ENCODE measurements at places on chromosomes 2 and 18.

DNA sequence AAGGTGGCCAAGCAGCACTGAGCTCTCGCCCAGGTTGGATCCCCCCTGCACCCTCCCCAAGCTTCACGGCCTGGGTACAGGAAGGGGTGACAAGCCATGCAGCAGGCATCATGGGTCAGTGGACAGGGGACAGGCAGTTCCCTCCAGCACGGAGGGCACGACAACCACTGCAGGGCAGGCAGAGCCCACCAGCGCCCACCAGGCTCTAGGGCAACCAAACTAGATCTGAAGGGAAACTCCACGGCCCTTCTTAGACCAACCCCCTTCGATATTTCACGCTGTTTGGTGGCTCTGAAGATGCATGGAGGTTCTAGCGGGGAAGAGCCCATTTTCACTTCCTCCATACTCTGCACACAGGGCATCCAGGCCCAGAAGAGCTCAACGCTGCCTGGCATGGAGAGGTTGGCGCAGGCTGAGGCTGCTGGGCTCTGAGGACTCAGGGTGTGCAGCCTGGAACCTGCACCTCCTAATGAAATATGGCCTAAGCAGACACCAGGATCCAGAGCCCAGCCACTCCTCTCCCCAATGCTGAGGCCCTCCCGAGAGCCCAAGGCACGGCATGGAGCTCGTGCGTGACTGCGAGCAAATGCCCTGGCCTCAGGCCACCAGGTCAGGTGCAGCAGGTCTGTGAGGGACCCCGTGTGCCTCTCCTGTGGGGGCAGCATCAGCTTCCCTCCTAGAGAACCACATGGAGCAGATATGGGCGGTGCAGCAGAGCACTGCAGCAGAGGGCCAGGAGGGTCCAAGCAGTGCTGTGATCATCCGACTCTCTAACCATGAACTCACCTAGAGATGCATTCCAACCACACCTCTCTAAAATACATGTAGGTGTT lies 8.7 kb upstream of the MTERF4 start:
- H3K27me3 ChIP-seq = no peaks in the 10 kb centered on the region
- peak overlapping the region; percentile 80 for H3K4me3 ChIP-seq
- peaks cover 24% of the 10 kb centered on the region for H3K4me1 ChIP-seq
- H3K27ac ChIP-seq = peak overlapping the region; percentile 88
- H3K36me3 ChIP-seq = peaks cover 11% of the 10 kb centered on the region
- no peak for DNase-seq

GRCh38 chr2:52956766-52957165 lies 810.8 kb upstream of the CHAC2 start:
- H3K36me3 ChIP-seq = no peaks in the 10 kb centered on the region
- H3K27ac ChIP-seq = no peak overlapping the region
- no peaks in the 10 kb centered on the region for H3K27me3 ChIP-seq

DNA sequence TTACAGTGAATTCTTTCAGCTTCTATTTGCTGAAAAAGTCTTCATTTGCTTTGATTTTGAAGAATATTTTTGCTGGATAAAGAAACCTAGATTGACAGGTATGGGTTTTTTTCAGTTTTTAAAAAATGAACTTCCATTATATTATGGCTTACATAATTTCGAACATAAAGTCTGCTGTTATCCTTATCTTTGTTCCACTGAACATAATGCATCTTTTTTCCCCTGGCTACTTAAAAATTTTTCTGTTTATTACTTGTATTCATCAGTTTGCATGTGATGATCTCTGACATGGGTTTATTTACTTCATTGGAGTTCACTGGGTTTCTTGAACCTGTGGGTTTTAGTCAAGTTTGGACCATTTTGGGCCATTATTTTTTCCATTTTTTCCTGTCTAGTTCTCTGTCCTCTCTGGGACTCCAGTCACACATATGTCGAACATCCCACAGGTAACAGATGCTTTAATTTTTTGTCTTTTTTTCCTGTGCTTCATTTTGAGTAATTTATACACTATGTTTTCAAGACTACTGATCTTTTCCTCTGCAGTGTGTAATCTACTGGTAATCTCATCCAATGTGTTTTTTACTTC lies 33.1 kb downstream of the SEC11C start:
- no peak for DNase-seq
- H3K4me1 ChIP-seq = no peaks in the 10 kb centered on the region
- no peaks in the 10 kb centered on the region for H3K36me3 ChIP-seq
- H3K4me3 ChIP-seq = no peak overlapping the region
- no peak overlapping the region for H3K27ac ChIP-seq

DNA sequence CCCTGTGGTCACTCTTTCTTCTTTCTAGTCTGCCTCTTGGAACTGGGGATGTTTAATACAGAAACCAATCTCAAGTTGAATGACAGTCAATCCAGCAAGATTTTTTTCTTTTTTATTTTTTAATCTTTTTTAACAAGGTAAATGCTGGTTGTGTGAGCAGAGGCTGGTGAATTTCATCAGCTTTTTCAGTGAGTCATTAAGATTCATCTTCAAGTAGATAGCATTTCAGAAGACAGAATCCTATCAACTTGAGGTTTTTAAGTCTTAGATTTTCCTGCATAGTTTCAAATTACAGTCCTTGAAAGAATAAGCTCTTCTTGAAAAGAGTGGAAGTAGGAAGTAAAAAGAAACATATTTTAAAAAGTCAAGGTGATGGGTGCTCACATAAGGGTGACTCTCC lies 12.4 kb downstream of the SLC8A1 start:
- no peak overlapping the region for H3K4me3 ChIP-seq
- DNase-seq = no peak
- no peak overlapping the region for H3K27ac ChIP-seq
- H3K4me1 ChIP-seq = no peaks in the 10 kb centered on the region

DNA sequence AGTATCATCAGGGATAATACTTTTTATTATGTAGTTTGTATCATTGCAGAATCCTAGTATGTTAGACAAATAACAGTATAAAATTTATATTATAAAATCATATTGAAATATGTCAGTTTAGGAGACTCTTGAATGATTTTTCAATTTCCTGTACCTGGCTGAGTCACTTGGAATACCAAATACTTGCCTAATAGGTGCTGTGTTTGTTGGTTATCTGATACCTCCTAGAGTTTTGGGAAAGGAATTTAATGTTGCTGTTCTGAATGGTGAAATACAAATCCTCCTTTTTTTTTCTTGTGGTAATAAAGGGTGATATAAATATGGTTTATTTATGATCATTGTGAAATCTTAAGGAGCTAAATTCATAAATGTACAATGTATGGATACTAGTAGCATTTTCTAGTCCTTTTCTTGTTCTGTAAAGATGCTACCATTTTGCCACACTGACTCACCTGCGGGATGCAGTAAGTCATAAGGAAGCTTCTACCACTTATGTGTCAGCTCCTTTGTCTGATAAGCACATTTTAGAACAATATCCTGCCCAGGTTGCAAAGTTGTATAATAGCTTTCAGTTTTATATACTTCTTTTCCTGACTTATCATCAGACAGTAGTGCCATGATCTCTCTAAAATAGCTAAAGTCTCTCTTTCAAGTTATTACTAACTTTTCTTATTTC lies 465.5 kb downstream of the XIRP2 start:
- no peaks in the 10 kb centered on the region for H3K36me3 ChIP-seq
- no peak overlapping the region for H3K27ac ChIP-seq
- H3K27me3 ChIP-seq = no peaks in the 10 kb centered on the region
- no peak for DNase-seq

GRCh38 chr2:133171393-133172004 lies 396.8 kb downstream of the NCKAP5 start:
- H3K36me3 ChIP-seq = no peaks in the 10 kb centered on the region
- no peaks in the 10 kb centered on the region for H3K4me1 ChIP-seq
- no peak overlapping the region for H3K4me3 ChIP-seq
- no peaks in the 10 kb centered on the region for H3K27me3 ChIP-seq

- no peak overlapping the region for H3K4me3 ChIP-seq
- H3K36me3 ChIP-seq = no peaks in the 10 kb centered on the region
- no peak overlapping the region for H3K27ac ChIP-seq
- H3K4me1 ChIP-seq = no peaks in the 10 kb centered on the region
Observed at GRCh38 chr2:155502766-155503165, 804.3 kb downstream of the KCNJ3 start.

DNA sequence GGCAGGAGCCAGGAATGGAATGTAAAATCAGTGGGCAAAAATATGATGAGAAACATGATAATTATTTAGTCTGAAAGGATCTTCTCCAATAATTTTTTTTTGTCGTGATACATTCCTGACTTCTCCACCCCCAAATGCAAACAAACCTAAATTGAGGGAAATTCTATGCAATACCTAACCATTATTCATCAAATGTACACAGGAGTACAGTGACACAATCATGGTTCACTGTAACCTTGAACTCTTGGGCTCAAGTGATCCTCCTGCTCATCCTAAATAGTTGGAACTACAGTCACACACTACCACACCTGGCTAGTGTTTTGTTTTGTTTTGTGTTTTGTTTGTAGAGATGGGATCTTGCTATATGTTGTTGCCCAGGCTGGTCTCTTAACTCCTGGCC lies 46.5 kb downstream of the RAB10 start:
- peaks cover 14% of the 10 kb centered on the region for H3K4me1 ChIP-seq
- H3K27ac ChIP-seq = no peak overlapping the region
- no peaks in the 10 kb centered on the region for H3K27me3 ChIP-seq
- no peak overlapping the region for H3K4me3 ChIP-seq

- no peak for DNase-seq
- H3K4me3 ChIP-seq = no peak overlapping the region
- no peaks in the 10 kb centered on the region for H3K27me3 ChIP-seq
Observed at GRCh38 chr2:27887111-27887510, 3.1 kb downstream of the RBKS start.

DNA sequence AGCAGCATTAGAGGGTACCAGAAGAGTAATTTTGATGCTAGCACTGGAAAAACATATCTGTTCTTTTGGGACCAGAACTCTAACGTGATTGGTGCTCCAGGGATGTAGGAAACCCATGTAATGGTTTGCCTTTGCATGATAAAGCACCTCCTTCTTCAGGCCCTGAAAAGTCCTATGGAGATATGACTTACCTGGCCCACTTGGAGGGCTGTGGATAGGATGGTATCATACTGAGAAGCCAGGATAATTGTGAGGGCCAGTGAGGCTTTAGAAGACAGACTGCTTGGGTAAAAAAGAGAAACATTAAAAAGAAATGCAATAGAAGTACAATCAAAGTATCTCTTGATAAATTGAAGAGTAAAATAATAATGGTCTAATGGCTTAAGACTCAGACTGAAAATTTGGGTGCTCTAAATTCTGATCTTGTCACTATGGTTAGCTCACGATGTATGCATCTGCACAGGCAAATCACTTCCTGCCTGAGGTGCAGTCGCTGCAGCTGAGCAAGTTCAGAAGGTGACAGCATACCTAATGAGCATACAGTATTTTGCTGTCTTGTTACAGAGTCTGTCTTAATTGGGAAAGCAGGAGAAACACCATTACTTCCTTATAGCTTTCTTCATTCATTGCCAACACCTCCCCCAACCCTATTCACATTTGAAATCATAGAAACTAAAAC lies 371.5 kb downstream of the NUP35 start:
- H3K36me3 ChIP-seq = no peaks in the 10 kb centered on the region
- no peak overlapping the region for H3K4me3 ChIP-seq
- no peak for DNase-seq
- H3K27ac ChIP-seq = no peak overlapping the region
- no peaks in the 10 kb centered on the region for H3K27me3 ChIP-seq
- no peaks in the 10 kb centered on the region for H3K4me1 ChIP-seq

DNA sequence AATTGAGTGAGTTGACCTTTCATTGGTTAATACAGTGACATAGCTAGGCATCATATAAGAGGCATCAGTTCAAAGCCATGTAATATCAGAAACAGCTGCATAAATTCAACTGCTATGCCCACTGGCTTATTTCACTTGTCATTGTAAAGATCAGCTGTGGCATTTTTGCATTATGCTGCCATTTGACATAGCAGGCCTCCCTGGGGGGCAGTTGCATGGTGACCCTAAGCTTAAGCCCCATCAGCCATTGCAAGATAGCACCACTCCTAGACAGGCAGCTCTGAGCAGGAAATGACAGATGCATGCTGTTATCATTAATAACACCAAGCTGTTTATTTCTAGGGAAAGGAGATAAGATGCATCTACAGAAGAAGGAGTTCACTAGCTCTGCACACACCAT lies 233.4 kb upstream of the CNTNAP5 start:
- DNase-seq = no peak
- H3K27ac ChIP-seq = no peak overlapping the region

GRCh38 chr2:381181-381580 lies 93.3 kb upstream of the ALKAL2 start:
- no peak overlapping the region for H3K27ac ChIP-seq
- no peak overlapping the region for H3K4me3 ChIP-seq
- no peaks in the 10 kb centered on the region for H3K4me1 ChIP-seq
- no peaks in the 10 kb centered on the region for H3K27me3 ChIP-seq

- no peak overlapping the region for H3K4me3 ChIP-seq
- H3K27ac ChIP-seq = no peak overlapping the region
- DNase-seq = no peak
- peaks cover 5% of the 10 kb centered on the region for H3K27me3 ChIP-seq
- no peaks in the 10 kb centered on the region for H3K36me3 ChIP-seq
Observed at GRCh38 chr2:104734937-104735586, 118.9 kb upstream of the POU3F3 start.

DNA sequence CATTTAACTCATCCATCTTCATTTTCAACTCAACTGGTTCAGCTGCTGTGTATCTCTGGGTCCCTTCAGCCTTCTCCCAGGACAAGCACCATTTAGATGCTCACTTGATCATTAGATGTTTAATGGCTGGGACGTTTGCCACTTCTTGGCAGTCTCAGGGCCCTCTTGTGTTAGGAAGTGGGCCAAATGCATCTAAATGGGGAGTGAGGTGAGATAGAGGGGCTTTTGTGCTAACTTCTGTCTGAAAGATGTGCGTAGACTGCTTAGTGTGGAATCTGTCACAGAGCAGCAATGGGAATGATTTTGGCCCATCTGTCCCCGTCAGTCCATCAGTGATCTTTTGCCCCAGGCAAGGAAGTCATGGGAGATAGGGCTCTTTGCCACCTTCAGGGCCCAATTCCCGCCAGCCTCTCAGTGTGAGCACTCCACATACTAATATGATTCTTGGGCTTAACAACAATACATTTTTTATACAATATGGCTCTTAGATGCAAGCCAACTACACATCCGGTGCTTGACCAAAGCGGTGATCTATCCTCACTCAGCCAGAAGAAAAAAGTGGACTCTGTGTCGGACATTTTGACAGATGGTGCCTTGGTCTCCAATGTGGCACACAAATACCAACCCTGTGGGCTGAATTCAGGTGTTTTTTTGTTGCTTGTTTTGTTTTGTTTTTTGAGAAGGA lies 95.7 kb upstream of the EPC2 start:
- H3K4me3 ChIP-seq = no peak overlapping the region
- H3K27me3 ChIP-seq = no peaks in the 10 kb centered on the region
- no peak for DNase-seq
- peaks cover 26% of the 10 kb centered on the region for H3K4me1 ChIP-seq
- no peaks in the 10 kb centered on the region for H3K36me3 ChIP-seq
- no peak overlapping the region for H3K27ac ChIP-seq

DNA sequence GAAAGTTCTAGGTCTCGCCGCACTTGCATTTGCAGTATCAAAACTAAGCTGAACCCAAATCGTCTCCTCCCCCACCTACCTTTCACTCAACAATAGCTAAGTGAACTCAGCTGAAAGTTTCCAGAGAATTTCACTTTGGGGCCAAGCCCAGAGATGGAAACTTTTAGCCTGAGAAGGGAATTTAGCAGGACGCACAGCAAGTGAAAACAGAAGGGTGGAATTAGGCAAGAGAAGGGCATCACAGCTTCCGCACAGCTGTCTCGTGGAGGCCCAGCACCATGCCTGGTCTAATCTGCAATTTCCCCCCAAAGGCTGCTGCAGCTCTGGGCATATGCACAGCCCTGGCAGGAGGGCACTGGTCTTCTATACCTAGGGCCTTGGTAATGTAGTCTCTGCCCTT lies 262.0 kb downstream of the TNS1 start:
- no peak overlapping the region for H3K27ac ChIP-seq
- peaks cover 2% of the 10 kb centered on the region for H3K4me1 ChIP-seq

Data from T-helper 17 cell (primary cell).